HFF-Myc (cell line): ENCODE measurements at places on chromosomes 1 and 21.

GRCh38 chr1:3535732-3536131, 75.6 kb downstream of the MEGF6 start:
- no peak for DNase-seq

DNA sequence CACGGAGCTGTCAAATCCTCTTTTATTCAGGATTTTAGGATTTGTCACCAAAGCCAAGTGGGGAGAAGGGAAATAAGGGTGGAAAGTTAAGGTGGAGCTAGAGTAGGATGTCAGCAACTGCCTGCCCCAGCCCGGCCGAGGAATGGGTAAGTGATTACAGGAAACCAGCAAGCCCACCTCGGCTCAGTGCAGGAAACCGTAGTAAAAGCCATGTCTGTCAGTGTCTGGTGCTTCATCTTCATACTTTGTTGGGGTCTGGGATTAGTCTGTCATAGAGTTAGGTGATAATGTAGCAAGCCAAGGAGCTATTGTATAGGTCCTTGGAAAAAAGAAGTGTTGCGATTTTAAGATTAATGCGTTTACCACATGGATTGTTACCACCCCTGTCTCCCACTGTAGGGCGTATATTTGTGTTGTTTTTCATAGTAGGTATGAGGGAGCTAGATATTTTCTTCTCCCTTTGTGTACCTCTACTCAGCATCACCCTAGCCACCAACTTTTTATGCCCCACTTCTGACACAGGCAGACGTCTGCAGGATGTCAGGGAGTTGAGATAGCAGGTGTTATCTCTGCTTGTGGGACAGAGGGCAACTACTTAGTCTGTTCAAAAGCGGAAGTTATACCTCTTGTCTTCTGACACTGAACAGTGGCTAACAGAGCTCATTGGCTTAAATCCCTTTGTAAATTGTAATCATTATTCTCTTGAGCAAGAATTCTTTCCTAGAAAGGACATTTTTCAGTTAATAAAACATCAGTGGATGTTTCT, 253.7 kb downstream of the HHAT start:
- no peak for DNase-seq

GRCh38 chr1:248183996-248184395, 9.4 kb downstream of the OR2M2 start:
- no peak for DNase-seq

DNA sequence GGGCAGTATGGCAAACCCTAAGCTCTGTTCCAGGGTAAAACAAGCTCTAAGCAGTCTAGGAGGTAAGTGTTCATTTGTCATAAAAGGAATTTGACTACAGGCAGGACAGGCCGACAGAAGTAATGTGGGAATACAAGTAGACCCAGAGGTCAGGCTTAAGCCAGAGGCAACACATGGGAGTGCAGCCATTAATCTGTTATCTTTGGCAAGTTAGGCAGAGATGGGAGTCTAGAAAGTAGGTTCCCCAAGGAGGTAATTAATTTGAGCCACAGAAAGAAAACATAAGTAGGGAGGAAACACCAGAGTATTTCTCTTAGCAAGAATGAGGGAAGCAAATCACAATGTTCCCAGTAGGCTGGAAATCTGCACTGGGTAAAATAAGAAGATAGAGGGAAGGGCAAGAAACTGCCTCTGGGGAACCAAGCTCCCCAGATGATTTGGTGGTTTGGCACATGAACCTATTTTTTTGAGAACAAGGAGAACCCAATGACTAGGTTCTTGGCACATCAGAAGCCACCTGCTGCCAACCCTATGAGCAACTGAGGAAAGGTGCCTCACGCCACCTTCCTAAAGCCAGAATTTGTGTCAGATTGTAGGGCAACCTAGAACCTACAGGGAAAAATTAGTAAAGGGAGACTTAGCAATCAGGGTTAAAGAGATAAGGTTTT, 636.4 kb upstream of the PLXNA2 start:
- DNase-seq = no peak

DNA sequence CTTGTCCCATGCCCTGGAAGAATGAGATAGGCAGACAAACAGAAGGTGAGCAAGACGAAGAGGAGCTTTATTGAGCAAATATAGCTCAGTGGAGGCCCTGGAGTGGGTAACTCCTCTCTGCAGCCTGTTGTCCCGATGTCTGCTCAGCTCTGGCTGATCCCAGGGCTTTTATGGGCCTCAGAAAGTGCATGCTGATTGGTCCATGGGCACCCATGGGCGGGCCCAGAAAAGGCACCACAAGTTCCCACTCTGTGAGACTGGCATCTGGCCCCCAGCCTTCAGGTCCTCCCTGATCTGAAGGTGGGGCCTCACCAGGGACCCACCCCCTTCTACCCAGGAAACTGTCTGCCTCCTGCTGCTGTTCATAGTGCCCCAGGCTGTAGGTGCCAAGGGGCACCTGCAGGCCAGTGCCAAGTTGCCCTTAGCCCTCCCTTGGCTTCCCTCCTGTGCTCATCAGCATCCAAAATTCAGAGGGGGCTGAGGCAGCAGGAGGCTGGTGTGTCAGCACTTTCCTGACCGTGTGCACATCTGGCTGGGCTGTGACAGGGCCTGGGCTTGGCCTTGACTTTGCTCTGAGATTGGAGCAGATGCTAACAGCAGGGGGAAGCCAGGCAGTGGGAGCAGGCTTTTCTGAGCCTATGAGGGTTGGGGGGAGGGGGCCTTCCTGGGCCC, 35.4 kb downstream of the ACTL8 start:
- DNase-seq = no peak

DNA sequence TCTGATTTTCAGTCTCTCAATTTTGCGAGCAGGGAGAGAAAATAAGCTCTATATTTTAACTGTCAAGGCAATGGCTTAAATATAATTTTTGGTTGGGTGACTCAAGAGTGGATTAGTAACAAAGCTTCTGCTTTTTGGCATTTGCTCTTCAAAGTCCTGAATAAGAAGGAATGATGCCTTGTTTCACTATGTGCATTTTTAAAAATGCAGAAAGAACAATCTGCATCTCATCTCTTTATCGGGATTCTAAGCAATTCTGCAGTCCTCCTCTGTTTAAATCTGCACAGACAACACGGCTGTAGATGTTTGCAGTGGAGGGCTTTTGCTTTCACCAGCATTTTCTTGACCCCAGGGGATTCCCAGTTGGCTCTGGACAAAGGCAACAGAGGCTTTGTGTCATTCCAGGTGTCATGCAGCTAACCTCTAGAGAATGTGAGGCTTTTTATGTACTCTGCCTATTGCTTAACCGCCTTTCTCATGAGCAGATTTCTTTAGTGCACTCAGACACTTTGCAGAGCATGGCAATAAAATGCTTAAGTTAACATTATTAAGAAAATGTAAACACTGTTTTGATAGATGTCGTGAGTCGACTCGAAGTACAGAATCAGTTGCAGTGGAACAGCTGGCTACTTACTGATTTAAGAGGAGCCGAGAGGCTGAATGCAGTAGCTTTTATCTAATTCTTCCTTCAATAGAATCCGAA, 783.2 kb upstream of the NEGR1 start:
- no peak for DNase-seq

GRCh38 chr1:161220002-161220401, 3.4 kb downstream of the APOA2 start:
- no peak for DNase-seq

DNA sequence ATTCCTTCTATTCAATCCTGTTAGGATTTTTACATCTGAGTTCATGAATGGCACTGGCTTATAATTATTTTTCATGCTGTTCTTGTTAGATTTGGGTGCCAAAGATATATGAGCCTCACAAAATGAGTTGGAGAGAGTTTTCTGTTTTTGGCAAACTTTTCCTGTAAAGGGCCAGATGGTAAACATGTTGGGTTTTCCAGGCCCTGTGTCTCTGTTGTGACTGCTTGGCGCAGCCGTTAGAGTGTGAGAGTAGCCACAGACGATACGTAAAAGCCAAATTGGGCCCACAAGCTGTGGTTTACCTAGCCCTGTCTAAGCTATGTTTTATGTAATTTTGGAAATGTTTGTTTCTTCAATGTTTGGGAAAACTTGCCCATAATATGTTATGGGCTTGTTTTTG, 15.6 kb upstream of the CA6 start:
- no peak for DNase-seq

DNA sequence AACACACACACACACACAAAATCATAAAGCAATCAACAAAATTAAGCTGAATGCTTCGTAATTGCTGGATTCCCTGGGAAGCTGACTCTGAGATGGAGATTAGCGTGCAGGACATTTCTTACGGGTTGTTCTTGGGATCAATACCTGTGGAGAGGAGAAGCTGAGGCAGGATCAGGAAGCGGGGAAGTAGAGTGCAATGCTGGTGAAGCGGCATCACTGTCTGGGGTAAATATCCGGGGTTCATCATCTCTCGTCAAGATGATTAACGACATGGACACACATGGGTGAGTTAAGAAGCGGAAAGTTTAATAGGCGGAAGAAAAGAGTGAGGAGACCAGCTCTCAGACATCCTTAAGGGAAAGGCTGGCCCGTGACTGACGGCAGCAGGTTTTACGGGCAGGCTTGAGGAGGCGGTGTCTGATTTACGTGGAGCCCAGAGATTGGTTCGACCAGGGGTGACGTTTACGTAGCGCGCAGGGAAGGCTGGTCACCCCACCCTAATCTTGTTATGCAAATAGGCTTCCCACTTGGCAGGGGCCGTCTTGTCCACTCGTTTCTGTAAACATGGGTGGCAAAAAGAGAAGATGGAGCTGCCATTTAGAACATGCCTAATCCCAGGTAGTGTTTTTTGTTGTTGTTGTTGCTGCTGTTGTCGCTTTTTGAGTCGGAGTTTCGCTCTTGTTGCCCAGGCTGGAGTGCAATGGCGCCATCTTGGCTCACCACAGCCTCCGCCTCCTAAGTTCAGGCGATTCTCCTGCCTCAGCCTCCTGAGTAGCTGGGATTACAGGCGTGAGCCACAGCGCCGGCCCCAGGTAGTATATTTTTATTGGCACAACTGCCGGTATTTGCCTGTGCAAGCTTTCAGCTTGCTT, 135.6 kb upstream of the KCNJ15 start:
- DNase-seq = no peak

- DNase-seq = no peak
Measured at GRCh38 chr1:1213345-1214265, at the start of gene TNFRSF4. TSS of gene TNFRSF4 (minus strand) at chr1:1214153. CDS start at chr1:1214127, 26 bp downstream.

GRCh38 chr1:229280921-229281320, 10.0 kb downstream of the RAB4A start:
- no peak for DNase-seq

GRCh38 chr1:40842207-40842606, 20.0 kb downstream of the CITED4 start:
- DNase-seq = no peak

DNA sequence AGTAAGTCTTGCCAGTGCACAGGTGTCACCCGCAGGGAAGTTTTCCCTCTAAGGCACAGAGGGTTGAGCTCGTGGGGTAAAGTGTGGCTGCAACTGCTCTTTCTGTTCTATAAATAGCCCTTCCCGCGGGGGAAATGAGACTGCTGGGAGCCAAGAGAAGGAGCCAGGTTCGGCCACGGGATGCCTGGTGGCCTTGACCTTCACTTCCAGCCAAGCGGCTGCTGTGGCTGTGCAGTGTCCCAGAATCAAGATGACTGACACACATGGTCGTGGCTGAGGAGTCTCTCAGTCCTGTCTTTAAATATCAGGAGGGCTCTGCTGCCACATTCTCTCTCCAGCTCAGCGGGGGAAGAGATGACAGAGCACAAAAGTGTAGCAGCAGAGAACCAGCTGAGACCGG, 154.1 kb upstream of the VAMP3 start:
- no peak for DNase-seq

DNA sequence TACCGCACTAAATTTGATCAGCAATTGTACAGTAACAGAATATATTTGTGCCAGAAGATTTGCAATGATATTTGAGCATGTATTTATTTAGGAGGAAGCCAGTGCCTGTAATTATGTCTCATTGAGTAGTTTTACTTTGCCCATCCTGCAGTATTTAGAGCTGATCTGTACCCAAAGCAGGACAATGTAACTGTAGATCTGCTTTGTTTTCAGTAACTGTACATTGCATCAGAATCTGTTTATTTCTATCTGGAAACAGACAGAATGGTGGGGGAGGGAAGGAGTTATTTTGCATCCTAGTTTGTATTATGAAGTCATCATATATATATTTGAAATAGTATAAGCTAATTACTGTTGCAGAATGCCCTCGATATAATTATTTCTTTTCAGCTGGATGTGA, 36.2 kb upstream of the LRRC8C start:
- no peak for DNase-seq

- no peak for DNase-seq
Measured at GRCh38 chr1:55146781-55147180, 68.4 kb downstream of the USP24 start.

DNA sequence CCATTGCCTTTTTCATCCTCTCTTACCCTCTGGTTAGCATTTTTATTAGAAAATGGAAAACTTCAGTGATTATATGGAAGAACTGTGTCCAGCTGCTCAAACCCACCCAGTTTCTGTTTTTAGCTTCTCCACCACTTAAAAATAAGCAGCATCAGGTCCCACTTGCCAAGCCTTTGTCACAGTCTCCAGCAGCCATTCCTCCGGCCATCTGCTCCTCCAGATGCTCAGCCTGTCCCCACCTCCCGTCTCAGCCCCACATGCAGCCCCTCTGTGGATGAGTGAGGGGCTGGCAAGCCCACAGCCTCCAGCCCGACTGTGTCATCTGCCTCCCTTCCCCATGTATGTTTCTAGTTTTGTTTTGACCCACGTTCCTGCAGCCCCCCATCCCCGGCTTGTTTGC, 289.7 kb downstream of the HHAT start:
- DNase-seq = no peak

GRCh38 chr1:208105756-208106155, 138.4 kb downstream of the PLXNA2 start:
- DNase-seq = no peak
